ENCODE measurements at places on chromosomes 16 and 17.

DNA sequence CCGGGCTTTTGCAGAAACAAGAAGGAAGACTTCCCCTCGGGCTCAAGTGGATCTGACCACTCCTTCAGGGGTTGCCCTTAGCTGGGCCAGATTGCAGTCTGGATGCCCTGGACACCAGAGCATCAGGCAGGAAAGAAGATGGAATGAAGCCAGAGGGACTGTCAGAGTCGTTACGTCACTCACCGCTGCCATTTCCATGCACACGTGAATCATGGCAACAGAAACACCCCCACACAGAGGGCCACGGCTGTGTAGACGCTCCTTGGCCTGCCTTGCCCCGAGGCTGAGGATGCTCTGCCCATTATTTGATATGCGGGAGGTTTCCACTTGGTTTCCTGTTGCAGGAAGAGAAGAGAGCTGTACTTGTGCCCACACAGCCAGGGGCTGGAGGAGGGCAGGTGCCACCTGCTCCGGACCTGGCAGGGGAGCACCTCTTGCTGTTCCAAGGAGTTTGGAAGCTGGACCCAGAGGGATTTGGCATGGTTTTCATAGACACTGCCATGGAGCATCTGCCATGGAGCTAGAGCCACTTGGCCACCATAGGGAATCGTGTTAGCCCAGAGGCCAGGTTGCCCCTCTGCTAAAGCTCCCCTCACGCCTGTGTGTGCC lies 29.4 kb downstream of the RBFOX3 start:
- DNase-seq, result no peak

- DNase-seq, result no peak
Measured at GRCh38 chr16:927406-927805, 43.4 kb downstream of the LMF1 start.

DNA sequence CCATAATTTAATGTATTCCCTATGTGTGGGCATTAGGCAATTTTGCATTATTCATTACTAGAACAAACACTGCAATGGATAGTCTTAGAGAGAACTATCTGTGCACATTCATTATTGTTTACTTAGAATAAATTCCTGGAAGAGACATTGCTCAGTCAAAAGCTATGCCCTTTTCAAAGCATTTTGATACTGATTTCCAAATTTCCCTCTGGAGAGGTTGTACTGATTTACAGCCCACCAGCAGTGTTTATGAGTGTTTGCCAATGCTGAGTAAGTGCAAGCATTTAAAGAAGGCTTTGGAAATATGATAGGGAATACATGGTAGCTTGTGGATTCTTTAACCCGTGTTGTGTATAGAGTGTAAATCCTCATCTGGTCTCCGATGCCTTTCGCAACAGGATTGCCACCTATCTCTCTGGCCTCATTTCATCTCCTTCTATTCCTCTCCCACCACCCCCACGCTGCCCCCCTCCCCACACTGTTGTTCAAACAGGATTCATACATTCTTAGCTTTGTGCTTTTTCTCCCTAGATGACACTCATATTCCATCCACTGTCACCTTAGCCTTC lies 33.4 kb upstream of the MMD start:
- no peak for DNase-seq

- DNase-seq, result no peak
Measured at GRCh38 chr17:9855036-9855435, 29.3 kb downstream of the GLP2R start.

GRCh38 chr16:27799896-27800295 lies 250.0 kb downstream of the KATNIP start:
- no peak for DNase-seq

GRCh38 chr17:8953156-8953885 lies 12.2 kb downstream of the PIK3R5 start:
- DNase-seq, result no peak

GRCh38 chr16:79598063-79598347 lies 2.5 kb downstream of the MAF start:
- no peak for DNase-seq

DNA sequence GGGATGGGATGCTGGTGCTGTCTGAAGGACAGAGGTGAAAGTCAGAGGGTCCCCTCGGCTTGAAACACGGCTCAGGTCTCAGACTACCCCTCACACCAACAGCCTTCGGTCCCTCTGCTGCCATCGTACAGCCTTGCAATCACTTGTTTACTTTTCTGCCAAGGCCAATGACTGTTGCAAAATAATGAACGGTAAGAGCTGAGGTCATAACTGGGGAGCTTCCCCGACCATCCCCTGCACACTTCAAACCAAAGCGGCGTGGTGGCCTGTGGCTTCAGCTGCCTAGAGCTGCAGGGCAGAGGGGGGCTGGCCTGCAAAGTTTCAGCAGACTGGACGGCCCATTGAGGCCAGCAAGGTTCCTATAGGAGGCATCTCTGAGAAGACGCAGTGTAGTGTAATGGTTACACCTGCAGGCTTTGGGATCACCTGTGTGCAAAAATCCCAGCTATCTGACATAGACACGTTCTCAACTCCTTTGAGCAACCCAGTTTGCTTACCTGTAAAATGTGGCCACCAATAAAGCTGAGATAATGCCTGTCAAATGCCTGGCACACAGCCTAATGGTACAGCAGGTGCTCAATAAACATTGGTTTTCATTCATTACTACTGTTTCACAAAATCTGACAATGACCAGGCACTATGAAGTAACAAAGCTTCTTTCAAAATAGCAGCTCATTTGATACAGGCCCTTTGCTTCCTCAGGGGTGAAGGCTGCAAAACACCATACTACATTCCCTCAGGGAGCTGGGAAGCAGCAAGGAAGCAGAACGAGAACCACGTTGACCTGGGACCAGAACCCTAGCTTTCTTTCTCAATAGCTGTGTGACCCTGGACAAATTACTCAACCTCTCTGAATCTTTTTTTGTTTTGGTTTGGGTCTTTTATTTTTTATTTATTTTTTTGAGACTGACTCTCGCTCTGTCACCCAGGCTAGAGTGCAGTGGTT lies 5.0 kb downstream of the PAM16 start:
- DNase-seq, result no peak

DNA sequence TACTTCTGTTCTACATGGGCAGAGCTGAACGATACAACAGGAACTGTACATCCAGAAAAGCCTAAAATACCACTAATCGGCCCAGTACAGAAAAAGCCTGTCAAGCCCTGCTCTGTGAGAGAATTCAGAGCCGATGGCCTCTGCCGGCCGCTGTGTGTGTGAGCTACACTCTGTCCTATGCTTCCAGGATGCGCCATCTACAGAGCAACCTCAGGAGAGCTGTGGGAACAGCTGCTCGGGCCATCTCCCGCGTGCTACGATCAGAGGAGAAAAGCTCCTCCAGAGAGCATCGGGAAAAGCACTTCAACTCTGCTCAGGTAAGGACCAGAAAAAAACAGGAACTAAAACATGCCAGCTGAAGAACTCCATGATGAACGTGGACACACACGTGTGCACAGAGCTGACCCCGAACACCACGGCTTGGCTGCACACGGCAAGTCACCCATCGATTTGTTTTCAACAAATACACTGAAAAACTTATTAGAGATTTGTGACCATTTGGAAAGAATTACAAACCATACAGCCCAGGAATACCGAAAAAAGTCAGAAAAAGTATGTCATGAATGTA lies 115.9 kb downstream of the ANKRD11 start:
- DNase-seq, result no peak

- DNase-seq, result no peak
Measured at GRCh38 chr16:13992322-13992721, 72.4 kb downstream of the ERCC4 start.

DNA sequence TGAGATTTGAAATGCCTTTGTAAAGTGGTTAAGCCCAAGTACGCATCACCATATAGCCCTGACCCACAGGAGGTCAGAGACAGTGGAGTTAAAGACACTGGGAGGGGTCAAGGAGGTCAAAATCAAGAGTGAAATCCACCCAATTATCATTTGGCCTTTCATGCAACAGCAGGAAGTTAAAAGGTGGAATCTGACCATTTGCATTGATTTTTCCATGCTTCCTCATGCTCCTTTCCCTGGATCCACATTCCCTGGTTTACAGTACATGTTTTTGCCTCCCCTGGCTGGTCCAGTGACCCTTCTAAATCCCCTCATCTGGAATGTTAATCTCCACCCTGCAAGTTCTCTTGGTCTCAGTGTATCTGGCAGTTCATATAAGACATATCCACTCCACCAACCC lies 36.6 kb upstream of the TOM1L1 start:
- DNase-seq, result no peak

DNA sequence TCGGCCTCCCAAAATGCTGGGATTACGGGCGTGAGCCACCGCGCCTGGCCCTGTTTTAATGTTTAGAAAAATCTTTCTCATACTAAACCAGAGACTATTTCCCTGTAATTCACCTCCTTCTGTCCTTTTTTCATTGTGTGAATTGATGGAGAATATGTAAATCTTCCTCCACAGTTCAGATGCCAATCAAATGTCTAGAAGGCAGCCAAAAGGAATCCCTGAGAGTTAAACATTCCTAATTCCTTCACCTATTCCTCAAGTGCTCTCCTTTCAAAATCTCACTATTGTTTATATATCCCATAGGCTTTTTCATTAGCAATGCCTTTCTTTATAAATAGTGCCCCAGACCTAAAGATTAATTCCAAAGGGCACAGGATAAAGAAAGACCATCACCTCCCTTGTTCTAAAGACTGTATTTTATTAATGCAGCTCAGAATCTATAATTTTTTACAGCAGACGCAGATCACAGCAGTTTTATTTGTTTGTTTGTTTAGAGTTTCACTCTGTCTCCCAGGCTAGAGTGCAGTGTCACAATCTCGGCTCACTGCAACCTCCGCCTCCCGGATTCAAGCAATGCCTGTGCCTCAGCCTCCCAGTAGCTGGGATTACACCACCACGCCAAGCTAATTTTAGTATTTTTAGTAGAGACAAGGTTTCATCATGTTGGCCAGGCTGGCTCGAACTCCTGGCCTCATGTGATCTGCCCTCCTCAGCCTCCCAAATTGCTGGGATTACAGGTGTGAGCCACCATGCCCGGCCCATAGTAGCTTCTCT lies 30.5 kb downstream of the COPZ2 start:
- DNase-seq, result no peak

- no peak for DNase-seq
Measured at GRCh38 chr16:53057658-53058057, 2.9 kb downstream of the CHD9 start.

GRCh38 chr17:56172517-56172982 lies 19.3 kb downstream of the ANKFN1 start:
- no peak for DNase-seq

DNA sequence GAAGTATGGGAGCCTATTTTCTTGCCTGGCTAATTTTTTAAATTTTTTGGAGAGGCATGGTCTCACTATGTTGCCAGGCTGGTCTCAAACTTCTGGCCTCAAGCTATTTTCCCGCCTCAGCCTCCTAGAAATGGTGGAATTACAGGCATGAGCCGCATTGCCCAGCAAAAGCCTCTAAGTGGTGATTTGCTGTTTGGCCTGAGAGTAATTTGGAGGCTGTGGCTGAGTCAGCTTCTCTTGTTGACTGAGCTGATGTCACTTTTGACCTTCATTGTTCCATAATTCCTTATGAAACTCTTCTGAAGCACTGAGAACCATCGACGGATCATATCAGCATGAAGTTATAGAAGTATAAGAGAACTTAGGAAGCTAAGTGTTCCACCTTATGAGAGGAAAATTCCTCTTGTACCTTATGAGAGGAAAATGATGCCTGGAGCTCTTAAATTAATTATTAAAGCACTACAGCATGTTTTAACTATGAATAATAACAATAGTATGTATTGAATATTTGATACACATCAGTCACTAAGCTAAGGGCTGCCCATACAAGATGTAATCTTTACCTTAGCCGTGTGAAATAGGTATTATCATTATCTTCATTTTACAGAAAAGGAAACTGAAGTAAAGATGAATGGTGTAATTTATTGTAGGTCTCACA lies 220.8 kb upstream of the MON1B start:
- DNase-seq, result no peak

DNA sequence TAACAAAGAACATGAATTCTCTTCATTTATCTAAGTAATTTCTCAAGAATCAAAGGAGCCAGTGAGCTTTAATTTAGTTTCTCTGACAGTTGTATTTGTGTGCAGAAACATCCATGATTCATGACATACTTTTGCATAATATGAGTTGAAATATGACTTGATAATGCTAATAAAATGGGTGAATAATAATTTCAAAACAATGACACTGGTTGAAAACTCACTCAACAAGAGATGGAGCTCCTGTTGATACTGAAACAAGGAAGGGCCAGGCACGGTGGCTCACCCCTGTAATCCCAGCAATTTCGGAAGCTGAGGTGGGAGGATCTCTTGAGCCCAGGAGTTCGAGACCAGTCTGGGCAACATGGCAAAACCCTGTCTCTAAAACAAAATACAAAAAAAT lies 147.0 kb downstream of the MAP2K6 start:
- DNase-seq, result no peak

GRCh38 chr17:27633312-27634025 lies 2.5 kb downstream of the LGALS9 start:
- DNase-seq, result no peak

GRCh38 chr17:74604200-74604599 lies 12.1 kb upstream of the CD300LD start:
- DNase-seq, result no peak

DNA sequence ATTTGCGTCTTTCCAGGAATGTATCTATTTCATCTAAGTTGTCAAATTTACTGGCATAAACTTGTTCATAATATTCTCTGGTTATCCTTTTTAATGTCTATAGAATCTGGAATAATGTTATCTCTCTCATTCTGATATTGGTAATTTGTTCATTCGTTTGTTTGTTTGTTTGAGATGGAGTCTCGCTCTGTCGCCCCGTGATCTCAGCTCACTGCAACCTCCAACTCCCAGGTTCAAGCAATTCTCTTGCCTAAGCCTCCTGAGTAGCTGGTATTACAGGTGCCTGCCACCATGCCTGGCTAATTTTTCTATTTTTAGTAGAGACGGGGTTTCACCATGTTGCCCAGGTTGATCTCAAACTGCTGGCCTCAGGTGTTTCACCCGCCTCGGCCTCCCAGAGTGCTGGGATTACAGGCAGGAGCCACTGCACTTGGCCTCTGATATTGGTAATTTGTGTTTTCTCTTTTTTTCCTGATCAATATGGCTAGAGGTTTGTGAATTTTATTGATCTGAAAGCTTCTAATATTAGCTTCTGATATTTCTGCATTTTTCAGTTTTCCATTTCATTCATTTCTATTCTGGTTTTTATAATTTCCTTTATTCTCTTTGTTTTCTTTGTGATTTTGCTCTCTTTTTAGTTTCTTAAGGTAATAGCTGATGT lies 59.5 kb downstream of the RBBP6 start:
- DNase-seq, result no peak
